ENCODE measurements at places on chromosomes 4 and X.

GRCh38 chrX:72020788-72021187 is 110.1 kb downstream of the NHSL2 start:
- no peak for DNase-seq

GRCh38 chr4:8165374-8165896 is 6.8 kb upstream of the ABLIM2 start:
- no peak for DNase-seq

- DNase-seq: no peak
These were observed 28.7 kb downstream of the SEC24B start for GRCh38 chr4:109462297-109462696.

- DNase-seq: no peak
These were observed 86.3 kb upstream of the ADRA2C start for GRCh38 chr4:3679851-3680311.

DNA sequence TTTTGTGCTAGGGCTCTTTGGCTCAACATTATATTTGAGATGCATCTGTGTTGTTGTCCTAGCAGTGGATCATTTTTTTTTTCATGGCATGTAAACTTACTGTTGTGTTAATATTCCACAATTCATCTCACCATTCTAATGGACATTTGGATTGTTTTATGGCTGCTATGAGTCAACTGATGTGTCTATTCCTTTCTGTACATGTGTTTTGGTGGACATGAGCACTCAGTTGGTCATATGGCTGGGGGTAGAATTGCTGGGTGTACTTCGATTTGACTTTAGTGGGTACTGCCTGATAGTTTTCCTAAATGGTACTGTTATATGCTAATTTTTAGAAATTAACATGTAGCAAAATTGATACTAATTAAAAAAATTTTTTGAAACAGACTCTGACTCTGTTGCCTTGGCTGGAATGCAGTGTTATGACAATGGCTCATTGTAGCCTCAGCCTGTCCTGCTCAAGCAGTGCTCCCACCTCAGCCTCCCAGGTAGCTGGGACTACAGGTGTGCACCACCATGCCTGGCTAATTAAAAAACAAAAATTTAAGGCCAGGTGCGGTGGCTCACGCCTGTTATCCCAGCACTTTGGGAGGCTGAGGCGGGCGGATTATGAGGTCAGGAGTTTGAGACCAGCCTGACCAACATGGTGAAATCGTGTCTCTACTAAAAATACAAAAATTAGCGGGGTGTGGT is 9.0 kb downstream of the FAM193A start:
- no peak for DNase-seq

DNA sequence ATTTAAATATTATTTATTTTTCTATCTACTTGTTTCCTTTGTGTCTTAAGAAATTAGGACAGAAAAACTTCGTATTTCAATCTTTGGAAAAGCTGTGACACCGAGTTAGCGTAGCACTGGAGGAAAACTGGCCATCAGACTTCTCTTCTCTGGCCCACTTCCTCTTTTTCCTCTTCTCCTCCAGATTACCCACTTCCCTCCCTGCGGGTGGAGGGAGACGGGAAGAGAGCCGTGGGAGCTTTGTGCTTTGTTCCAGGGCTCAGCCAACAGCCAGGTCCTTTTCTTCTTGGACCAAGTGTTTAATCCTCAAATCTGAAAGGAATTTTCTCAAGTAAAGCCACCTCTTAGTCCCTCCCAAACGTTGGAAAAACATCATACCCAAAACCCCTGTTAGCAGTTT is 29.7 kb downstream of the OFD1 start:
- DNase-seq: no peak

DNA sequence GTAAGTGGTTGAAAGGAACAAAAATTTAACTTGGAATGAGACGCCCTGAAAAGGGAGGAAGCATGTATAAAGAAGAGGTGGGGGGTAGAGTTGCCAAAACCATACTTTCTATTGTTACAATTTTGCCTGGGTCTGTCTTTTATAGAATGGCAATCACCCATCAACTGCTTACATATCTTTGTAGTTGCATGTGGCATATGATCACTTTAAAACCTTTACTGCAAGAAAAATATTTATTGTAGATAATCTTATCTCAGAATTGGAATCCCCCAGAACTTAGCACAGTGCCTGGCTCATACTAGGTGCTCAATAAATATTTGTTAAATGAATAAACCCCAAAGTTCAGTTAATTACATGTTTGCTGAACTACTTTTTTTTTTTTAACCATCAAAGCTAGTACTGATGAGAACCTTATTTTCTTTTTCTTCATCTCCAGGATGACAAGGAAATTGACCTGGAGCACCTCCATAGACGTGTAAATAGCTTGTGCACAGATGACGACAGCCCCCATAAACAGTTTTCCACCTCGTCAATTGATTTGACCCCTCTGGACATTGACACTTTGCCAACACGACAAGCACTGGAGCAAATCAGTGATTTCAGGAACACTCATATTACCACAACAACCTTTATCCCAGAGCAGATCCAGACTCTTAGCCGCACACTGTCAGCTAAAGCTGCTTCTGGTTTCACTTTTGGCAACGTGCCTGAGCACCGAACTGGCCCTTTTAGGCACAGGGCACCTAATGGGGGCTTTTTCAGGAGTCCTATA is 56.7 kb upstream of the ATOH1 start:
- DNase-seq: no peak

DNA sequence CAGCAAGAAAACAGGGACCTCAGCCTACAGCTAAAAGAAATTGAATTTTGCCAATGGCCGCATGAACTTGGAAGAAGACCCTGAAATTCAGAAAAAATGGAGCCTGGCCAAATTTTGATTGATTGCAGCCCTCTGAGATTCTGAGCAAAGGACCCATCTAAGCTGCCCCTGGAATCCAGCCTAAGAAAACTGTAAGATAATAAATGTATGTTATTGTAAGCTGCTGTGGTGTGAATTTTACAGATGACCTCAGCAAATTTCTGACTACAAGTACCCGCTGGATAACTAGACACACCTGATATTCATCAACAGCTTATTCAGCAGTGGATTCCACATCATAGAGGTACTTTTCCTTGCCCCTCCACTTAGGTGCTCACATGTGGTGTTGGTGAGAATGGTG is 119.5 kb upstream of the EPHA5 start:
- no peak for DNase-seq

All from naive B cell (primary cell).